Femur (tissue), 1 donor: ENCODE measurements at places on chromosomes 2 and 18.

DNA sequence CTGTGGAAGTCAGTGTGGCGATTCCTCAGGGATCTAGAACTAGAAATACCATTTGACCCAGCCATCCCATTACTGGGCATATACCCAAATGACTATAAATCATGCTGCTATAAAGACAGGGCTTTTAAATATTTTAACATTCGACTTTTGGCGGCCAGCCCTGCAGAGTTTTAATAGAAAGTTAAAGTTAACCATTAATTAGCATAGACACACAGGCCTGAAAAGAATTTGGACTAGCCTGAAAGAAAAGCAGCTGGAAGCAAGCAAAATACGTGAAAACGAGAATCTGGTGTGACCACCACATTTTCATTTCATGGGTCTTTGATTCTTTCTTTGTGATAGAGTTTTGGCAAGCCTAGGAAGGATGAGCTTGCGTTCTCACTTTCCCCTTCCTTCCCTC lies 184.0 kb downstream of the SCG2 start:
- DNase-seq = peak; percentile 29

GRCh38 chr18:64100116-64100922 lies 48.6 kb downstream of the LINC00305 start:
- no peak for DNase-seq

DNA sequence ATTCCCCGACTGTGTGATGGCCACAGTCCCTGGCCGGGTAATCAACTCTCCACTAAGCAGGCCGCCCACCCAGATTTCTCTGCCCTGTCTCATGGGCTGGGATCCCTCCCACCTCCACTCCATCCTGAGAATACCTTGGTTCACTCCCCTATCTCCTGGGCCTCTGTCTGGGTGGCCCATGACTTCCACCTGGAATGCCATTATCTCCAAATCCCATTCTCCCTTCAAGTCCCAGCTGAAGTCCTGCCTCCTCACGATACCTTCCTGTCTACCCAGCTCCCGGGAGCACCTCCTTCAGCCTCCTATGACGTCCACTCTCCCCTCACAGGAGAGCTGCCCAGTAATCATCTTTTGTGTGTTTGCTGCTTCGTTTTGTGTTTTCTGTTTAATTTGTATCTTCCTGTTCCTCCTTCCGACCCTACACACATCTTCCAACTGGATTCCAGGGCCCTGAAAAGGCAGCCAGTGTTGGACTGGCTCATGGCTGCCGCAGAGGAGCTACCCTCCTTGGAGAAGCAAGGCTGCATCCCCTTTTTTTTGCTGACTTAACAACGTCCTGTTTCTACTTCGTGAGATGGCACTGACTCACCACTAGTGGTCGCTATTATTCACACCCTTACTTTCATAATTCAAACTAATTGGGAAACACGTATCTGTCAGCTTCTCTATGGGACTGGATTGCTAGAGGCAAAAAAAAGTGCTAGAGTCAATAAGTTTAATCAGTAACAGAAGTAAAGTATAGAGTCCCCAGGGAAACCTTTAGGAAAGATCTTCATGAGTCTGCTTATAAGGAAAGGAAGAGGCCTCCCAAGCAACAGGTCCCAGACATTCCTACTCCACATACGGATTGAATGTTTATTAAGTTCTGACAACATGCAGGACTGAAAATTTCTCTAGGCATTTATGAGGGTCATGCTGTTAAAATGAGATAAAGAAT lies 171.9 kb upstream of the GATA6 start:
- no peak for DNase-seq

DNA sequence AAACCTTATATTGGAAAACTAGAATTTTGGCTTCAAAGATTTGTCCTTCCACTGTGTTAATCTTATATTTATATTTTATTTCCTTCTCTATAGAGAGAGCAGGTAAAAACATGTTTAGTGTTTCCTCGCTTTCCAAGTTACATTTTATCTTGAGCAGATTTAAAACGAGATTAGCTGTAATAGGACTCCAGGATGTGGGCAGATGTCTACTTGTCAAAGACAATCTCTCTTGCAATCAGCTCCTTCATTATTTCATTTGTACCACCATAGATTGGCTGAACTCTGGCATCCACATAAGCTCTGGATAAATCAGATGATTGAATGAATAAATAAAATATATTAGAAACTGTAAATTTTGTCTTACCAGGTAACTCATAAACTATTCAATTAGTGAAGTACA lies 17.5 kb upstream of the KANSL1L start:
- DNase-seq = no peak

DNA sequence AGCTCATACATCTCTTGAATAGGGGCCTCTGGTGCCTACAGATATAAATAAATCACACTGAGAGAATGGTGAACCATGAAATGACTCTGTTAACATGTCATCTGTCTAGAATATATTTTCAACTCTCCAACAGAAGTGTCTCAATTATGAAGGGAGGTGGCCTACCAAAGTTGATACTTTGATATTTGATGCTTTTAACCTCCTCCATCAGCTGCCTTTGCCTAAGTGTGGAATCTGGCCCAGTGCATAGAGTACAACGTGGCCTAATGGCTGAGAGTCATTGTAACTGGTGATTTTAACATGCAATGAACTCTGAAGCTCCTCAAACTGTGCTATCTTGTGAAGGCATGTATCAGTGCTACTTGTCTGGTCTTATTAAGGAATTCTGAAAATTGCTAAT lies 93.4 kb downstream of the MYO3B start:
- peak; percentile 30 for DNase-seq

GRCh38 chr2:133265432-133265949 lies 302.8 kb downstream of the NCKAP5 start:
- DNase-seq = peak; percentile 52

DNA sequence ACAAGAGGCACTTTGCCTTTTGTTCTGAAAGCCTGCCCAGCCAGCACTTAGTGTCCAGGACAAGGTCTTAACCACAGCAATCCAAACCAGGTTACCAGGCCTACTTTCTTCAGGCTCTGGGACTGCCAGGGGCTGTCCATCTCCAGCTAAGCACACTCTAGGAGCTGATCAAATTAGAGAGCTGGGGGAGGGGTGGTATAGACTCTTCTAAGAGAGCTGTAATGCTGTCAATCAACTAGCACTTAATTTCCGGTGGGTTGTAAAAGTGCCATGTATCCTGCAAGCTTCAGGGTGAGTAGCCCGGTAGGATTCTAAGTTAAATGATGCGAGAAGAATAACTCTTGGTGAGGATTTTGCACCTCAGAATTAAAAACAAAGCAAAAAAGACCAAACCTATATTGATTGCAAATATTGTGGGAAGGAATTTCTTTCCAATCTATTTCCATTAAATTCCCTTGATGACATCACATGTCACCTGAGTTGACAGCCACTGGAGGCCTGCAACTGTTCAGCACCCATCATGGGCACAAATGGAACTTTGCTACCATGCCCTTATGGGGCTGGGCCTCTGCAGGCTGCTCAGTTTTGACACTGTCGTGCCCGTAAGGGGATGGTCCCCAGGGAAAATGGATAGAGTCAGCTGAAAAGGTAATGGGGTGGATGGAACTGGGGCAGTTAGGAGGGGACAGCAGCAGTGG lies 8.7 kb upstream of the COX7A2L start:
- no peak for DNase-seq

- no peak for DNase-seq
Measured at GRCh38 chr2:112722816-112723546, 2.2 kb downstream of the NT5DC4 start.

- DNase-seq = peak; percentile 84
Measured at GRCh38 chr2:239308661-239309397, 92.0 kb downstream of the HDAC4 start.

DNA sequence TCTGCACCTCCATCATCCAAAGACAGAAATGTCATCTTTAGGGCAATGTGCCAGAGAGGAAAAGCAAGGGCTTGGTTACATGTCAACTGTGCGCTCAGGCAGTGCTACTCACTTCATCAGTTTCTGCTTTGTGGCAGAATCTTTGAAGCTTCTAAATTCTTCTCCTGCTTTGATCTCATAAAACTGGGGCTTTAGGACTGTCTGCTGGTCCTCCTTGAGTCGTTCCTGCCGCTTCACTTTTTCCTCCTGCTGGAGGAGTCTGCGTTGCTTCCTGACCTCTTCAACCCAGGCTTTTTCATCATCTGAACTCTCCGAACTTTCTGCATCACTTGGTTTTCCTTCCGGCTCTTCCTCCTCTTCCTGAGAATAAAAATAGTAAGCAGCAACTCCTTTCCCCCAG lies 100.8 kb downstream of the NOL10 start:
- no peak for DNase-seq

GRCh38 chr2:104866122-104866864 lies 12.4 kb downstream of the POU3F3 start:
- no peak for DNase-seq

- DNase-seq = no peak
Measured at GRCh38 chr2:233189025-233189424, 62.4 kb upstream of the ATG16L1 start.

DNA sequence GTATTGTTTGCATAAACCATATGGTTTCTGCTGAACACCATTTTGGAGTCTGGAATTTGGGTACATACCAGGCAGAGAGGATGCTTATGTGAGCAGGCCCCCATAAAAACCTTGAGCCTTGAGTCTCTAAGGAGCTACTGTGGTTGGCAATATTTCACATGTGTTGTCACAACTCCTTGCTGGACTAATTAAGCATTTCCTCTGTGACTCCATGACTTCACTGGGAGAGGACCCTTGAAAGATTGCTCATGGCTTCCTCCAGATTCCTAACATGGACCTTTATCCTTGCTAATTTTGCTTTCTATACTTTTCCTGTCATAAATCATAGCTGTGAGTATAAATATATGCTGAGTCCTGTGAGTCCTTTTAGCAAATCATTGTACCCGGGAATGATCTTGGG lies 7.6 kb upstream of the COQ10B start:
- DNase-seq = no peak

DNA sequence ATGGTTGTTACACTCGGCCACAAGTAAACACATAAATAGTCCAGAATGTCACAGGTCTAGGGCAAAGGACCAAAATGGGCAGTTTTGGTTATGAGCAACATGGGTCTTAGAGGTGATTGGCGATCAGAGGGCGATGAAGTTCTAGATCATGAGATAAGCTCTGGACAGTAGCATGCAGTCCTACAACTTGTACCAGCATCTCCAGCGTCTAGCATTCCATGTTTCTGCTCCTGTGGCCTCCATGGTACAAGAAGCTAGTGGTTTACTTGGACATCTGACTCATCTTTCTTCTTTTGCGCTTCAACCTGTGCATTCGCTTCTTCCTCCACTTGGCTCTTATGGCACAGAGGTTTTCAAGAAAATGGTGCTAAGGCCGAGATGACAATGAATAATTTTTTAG lies 8.9 kb upstream of the MMADHC start:
- no peak for DNase-seq

- no peak for DNase-seq
Measured at GRCh38 chr2:184037273-184037672, 561.1 kb upstream of the ZNF804A start.

GRCh38 chr2:120228503-120228902 lies 5.3 kb upstream of the TMEM185B start:
- no peak for DNase-seq

DNA sequence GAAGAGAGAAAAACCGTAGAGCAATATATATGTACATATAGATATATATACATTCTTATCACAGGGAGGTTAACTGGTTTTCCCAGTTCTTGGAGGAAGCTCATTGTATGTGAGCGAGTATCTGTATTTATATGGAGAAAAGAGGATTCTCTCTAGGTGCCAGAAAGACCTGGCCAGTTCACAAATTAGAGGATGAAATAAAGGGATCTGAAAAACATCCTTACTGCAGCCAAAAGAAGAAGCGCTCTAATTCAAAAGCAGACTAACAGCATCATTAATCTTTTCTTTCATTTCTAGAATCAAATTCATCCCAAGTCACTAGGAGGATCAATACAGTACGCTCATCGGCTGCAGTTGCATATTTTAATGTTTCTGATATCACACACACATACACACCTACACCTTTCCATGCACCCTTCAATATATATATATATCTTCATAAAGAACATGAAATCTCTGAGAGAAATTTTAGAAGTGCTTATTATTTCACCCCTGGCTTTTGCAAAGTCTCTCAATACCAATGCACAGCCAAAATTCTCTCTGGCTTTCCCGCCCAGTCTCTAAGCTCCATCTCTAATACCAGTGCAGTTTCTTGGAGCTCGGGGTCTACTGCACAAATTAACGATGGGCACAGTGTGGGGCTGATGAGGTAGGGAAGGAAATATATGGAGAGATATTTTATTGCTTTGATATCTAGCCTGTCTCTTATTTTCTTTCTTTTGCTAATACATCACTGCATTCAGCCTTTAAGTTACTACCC lies 731 bp downstream of the NRXN1 start:
- DNase-seq = no peak

DNA sequence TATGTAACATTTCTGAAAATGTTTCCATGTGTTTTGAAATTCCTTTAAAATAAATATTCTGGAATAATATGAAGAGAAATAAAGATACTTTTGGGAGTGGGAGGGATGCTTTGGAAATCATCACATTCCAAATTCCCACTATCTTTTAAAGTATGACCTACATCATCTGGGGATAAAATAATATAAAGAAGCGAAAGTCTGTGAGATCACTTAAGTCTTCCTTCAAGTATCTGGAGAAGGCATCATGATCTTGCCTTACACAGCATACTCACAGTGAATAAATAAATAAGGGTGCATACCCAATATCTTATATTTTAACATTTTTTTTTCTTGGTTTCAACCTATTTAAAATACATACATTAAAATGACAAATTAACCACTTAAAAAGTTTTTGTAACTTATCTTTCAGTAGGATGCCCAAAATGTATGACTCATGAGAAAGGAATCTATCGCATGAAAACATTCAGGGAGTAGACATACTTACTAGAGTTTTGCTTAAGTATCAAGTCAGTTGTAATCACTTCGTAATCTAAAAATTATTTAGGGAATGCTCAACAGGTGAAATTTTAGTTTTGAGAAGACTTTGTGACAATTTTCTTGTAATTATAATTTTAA lies 248.3 kb upstream of the COL3A1 start:
- DNase-seq = no peak

DNA sequence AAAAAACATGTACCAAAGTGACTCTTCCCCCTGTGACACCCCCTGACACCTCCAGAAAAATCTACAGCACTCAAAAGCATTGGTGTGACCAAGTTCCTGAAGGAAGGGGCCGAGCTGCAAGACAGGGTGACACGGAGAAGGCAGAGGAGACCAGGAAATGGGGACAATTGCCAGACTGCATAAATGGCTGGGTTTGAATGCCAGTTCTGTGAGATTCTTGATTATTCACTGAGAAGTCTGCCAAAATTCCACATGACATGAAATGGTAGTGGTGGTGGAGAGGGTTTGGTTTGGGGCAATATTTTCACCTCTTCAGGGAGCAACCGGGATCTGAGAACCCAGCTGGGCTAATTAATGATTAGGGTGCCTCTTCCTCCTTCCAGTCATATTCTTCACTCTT lies 178.5 kb downstream of the ARL4C start:
- no peak for DNase-seq

- no peak for DNase-seq
Measured at GRCh38 chr18:76988031-76988826, 144.4 kb downstream of the MBP start.

GRCh38 chr2:44169155-44169898 lies 652 bp downstream of the PPM1B start:
- DNase-seq = peak; percentile 49

GRCh38 chr2:42045352-42045751 lies 2.5 kb upstream of the PKDCC start:
- DNase-seq = no peak

GRCh38 chr2:12890066-12890465 lies 173.3 kb downstream of the TRIB2 start:
- no peak for DNase-seq
